ENCODE measurements at places on chromosomes 11 and 22.

- DNase-seq: no peak
Observed at GRCh38 chr11:59264736-59265135, 52.0 kb upstream of the MPEG1 start.

- DNase-seq: no peak
Observed at GRCh38 chr11:97894978-97895377, 1125.8 kb upstream of the CNTN5 start.

GRCh38 chr11:122720107-122720881 is 64.8 kb downstream of the UBASH3B start:
- DNase-seq: no peak

DNA sequence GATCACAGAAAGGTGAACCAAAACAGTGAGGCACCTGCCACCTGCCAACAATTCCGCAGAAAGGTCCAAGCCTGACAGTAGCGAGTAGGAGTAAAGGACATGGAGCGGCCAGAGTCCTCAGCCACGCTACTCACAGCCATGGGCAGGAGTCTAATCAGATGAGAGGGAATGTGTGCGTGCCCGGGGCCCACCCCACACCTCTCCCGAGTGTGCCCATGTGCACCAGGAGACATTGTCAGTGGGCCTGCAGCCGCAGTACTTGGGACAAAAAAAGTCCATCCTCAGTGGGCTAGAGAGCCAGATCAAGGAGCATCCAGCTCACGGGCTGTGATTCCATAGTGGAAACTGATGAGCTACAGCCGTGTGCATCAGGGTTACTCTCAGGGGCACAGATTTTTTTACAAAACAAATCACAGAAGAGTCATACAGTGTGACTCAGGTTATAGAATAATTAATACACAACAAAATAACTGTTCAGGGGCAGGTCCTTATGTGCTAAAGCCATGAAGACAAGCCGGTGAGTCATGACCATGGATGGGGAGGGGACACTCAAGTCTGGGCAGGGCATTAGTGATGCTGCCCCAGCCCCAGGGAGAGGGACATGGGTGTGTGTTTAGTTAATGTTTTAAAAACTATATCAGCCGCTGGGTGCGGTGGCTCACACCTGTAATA is 12.0 kb downstream of the SART1 start:
- no peak for DNase-seq

DNA sequence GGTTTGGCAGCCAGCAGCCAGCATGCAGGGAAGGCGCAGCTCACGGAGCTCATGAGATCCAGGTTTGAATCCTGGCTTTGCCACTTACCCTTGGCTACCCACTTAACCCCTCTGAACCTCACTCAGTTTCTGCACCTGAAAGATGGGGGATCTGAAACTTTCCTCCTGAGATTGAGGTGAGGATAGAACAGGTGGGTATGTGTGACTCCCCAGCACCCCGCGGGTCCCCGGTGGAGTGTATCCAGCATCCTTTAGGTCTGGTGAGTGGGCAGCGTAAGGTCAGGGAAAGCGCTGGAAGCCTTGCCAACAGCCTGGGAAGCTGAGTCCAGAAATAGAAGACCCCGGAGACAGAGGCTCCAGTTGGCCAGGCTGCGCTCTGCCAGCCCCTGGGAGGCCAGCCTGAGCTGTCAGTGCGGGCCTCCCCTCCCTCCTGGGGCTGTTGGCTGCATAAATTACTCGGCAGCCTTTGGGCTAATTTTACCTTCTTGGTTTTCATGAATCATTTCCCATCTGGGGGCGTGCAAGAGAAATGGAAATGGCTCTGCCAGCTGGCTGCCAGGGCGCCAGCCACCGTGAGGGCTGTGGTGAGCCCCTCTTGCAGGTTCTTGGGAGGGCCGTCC is 17.6 kb downstream of the PRDM11 start:
- no peak for DNase-seq

DNA sequence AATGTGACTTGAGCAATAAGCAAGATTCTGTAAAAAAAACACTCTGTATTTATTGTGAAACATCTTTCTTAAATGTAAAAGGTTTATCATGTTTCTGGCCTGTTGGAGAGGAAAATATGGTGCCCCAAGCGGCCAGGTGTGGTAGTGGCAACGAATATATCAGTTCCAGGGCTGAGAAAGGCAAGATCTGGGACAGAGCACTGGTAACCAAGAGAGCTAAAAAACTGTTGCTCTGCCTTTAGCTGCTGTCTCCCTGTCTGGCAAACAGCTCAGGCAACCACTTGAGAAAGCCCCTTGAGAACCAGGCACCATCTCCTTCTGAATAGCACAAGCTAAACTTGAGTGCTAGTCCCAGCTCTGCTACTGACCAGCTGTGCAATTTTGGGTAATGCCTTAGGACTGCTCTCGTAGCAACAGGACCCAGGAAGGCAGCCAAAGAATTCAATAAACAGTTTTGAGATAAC is 129.9 kb downstream of the KCNC1 start:
- no peak for DNase-seq

DNA sequence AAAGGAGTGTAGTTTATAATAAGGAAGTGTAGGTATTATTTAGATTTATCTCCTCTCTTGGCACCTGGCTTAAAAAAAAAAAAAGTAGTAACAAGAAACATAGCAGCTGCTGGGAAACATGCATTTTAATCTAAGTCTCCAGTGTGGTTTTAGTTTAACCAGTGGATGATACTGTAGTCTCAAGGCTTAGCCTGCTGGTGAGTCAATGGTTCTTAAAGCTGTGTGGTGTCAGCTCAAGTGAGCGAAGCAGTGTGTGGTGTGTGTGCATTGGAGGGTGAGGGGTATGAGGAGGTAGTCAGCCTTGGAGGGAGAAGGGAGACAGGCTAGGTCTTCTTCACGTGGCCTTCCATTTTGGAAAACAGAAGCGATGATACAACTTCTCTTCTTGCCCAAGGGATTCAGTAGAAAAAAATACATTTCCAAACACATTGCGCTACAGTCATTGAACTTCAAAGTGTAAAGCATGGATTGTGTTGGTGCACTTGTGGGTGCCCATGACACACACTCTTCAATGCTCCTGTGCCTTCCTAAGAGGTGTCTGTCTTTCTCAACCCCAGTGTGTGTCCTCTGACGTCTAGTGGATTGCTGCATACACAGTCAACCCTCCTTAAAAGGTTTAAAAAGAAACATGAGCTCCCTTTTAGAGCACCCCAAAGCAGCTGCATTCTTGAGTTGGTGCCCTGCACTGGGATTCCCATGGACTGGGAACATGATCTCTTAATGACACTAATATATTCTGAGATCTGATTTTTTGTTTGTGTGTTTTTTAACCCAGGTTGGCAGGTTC is 40.1 kb downstream of the ZBTB16 start:
- DNase-seq: no peak

DNA sequence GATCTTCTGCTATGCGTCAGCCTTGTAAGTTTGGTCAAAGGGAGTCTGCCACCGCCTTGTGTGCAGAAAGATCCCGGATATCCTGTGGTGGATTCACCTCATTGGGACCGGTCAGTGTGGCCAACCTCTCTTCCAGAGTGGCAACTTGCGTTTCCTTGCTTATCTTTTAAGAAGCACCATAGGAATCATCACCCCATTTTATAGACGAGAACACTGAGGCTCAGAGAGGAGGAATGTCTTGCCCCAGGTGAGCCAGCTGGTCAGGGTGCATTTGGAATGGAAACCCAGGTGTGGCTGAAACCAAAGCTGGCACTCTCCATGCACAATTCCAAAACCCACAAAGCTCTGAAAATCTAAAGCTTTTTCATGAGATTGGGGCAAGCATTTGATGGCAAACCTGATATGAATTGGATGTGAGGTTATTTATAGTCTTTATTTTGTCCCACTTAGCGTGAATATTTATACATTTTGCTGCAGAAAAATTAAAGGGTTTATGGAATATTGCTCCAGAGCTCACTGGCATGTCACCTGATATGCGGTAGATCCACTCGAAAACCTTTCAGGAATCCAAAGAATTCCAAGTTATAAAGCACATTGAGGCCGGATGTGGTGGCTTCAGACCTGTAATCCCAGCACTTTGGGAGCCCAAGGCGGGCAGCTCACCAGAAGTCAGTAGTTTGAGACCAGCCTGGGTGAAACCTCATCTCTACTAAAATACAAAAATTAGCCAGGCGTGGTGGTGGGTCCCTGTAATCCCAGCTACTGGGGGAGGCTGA is 12.1 kb upstream of the EIF3D start:
- no peak for DNase-seq

- no peak for DNase-seq
Observed at GRCh38 chr11:6646071-6646470, 9.5 kb downstream of the DCHS1 start.

GRCh38 chr11:95700471-95700817 is 89.1 kb downstream of the FAM76B start:
- DNase-seq: no peak

DNA sequence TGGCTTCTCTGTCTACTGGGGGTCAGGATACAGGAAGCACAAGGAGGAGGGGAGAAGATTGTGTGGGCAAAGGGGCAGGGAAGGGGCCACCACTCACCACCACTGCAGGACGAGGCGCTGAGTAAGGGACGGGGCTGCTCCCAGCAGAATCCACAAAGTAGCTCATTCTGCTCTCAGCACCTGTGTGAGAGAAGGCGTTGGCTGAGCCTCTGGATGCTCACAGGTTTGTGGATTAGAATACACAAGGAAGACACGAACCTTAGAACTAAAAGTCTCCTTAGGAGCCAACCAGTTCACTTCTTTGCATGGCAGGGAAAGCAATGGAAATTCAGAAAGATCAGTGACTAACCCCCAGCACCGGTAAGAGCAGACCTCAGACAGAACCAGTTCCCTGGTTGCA is 14.4 kb downstream of the ETS1 start:
- no peak for DNase-seq

DNA sequence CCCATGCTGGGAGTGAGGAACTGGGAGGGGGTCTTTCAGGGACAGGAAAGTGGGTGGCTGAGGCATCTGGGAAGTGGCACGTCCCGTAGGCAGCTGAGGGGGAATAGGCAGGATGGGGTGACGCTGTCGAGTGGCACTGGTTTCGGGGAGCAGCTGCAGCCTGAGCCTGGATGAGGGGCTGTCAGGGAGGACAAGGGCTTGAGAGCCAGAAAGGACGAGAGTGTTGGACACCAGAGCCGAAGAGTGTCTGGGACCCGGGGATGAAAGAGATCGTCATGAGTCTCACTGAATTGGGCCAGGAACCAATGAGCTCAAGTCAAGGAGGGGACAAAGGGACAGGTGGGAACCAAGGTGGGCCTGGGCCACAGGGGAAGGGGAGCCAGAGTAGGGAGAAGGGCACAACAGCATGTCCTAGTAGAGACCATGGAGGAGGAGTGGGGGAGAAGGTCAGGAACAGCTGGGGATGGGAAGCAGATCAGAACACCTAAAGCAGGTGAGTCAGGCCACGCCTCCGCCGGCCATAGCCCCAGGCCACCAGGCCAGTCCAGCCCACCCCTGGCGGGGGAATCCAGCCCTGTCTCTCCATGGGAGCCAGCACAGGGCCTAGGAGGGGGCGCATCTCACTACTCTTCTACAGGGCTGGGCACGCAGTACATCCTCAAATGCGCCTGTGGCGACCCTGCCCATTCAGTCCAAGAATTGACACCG is 4.2 kb downstream of the RAB3IL1 start:
- DNase-seq: no peak

GRCh38 chr11:89484896-89485295 is 6.3 kb downstream of the NOX4 start:
- no peak for DNase-seq

- DNase-seq: no peak
Observed at GRCh38 chr22:48096411-48096810, 1334.0 kb downstream of the TBC1D22A start.

DNA sequence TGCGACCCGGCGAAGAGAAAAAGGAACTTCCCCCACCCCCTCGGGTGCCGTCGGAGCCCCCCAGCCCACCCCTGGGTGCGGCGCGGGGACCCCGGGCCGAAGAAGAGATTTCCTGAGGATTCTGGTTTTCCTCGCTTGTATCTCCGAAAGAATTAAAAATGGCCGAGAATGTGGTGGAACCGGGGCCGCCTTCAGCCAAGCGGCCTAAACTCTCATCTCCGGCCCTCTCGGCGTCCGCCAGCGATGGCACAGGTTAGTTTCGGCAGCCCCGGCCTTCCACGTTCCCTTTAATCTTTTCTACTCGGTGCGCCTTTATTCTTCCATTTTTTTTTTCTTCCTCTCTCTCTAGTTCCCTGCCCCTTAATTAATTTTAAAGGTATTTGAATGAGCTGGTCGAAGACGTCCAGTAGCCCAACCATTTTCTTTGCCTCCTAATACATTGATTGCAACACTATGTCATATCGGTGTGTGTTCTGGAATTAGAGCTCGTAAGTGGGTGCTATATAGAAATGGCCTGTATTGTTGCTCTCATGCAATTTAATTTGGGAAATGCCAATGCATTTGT is 537 bp downstream of the EP300 start:
- peak; percentile 25 for DNase-seq

DNA sequence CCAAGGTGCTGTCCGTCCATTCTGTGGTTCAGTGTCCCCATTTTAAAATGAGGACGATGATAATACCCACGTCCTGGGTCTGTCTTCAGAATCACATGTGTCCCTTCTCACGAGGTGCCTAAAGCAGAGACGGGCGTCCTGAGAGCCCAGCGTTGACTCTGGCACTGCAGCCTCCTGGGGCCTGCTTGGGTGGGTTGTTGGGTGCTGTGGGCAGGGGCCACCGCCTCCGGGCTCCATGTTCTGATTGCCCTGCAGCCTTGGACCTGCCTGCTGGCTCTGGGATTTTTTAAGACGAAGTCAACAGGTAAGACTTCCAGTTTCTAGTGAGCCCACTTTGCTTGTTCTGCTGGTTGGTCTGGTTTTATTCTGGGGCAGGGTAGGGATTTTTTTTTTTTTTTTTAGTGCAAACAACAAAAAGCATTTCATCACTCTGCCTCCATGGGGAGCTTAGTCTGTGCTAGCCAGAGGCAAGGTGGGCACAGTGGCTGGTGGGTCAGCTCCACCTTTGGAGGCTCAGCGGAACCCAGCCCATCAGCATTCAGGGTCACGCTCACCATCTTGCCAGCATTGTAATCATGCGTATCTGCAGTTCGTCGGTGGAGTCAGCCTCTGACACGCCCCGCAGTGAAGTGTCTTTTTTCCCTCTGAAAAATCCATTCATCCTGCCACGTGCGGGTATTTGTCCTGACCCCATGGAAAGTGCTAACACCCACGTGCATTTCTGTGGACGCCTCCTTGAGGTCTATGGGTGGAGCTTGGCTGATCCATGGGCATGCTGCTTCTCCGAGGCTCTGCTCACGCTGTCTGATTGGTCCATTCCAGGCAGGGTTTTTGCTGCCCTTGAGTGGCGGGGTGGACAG is 28.3 kb downstream of the NADSYN1 start:
- DNase-seq: no peak

GRCh38 chr22:35739076-35739930 is 21.6 kb downstream of the APOL5 start:
- DNase-seq: no peak

DNA sequence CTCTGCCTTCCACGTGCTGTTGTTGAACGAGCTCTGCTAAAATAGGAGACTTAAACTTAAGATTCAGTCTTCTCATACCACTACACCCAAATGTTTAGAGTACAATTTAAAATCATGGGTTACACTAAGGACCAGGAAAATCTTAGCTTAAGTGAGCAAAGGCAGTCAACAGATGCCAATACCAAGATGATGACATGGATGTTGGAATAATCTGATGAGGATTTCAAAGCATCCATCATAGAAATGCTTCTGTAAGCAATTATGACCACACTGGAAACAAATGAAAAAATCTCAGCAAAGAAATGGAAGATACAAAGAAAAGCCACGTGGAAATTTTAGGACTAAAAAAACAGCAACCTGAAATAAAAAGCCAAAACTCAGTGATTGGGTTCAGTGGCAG is 109.8 kb downstream of the ATXN10 start:
- no peak for DNase-seq

Data from substantia nigra (tissue), 51 donors.